ENCODE measurements at places on chromosomes 2 and 18.

GRCh38 chr18:6396276-6396675, 18.4 kb downstream of the L3MBTL4 start:
- no peak for DNase-seq

DNA sequence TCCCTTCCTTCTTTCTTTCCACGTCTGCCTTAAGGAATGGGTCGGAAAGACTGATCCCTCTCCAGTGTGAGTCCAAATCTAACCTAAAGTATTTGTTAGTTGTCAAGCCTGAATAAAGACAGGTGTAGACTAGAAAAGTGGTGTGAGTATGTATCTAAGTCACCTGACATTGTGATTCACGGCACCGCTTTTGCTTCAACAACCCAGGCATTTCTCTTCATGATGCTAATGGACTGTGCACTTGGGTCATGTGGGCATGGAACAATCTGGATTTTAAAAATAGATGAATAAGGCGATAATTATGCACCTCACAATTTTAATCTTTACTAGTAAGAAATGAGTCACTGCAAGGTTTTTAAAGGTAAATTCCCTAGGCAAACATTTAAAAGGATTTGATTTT, 107.5 kb downstream of the LIPG start:
- DNase-seq: no peak

DNA sequence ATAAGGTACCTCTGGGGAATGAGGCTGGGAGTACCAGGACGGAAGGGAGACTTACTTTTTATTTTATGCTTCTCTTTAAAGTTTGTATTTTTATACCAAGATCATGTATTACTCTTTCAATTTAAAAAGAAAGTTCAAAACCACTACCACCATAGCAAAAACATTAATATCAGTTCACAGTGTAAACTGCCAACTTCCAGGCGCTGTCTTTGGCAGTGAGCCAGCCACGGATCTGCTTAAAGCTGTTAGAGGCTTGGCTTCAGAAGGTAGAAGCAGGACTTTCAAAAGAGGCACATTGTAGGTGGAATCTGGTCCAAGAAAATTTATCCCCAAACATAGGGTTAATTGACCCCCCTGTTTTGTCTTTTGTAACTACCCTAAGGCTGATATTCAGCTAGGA, 74.8 kb downstream of the B3GNT2 start:
- no peak for DNase-seq

DNA sequence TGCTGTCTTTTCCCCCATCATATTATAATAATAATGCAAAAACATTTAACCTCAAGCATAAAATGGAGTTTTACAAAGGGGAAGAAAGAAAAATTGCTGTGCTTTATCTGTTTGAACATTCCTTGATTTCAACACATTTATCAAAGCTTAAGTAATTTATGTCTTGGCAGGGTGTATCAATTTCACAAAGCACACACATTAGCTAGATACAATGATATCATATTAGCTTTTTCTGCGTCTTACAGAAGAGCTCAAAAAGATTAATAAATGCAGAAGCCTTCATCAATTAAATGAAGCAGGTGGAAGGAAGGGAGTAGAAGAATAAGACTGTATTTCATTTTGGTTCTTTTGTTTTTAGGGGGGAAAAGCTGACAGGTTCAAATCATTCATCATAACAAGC, 103.0 kb downstream of the NXPH2 start:
- DNase-seq: no peak

GRCh38 chr18:45155526-45155925, 459.8 kb upstream of the SLC14A2 start:
- no peak for DNase-seq

GRCh38 chr2:163259489-163259888, 420.9 kb upstream of the KCNH7 start:
- DNase-seq: no peak

GRCh38 chr2:206443735-206444527, 599 bp downstream of the ADAM23 start:
- DNase-seq: peak; percentile 25
